COLO829 (cell line): ENCODE measurements at places on chromosomes 4 and X.

GRCh38 chr4:52545099-52546069 lies 113.7 kb downstream of the USP46 start:
- DNase-seq, result peak; percentile 90

DNA sequence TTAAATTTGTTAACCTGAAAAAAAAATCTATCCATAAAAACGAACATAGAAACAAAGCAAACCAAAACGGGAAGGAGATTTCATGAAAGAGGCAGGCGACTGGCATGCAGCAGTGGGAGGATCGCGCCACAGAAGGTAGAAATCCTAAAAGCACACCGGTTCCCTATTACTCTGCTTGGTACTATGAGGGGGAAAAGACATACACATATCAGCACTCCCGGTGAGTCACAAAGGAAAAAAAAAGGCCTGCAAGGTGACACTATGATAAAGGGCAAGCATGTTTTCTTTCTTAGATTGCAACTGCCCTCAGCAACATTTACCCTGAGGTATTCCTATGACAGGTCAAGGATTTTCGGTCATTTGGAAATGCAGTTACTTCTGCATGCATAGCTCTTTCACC lies 60.6 kb upstream of the NAP1L5 start:
- no peak for DNase-seq

GRCh38 chr4:64784125-64784524 lies 374.9 kb upstream of the TECRL start:
- no peak for DNase-seq

DNA sequence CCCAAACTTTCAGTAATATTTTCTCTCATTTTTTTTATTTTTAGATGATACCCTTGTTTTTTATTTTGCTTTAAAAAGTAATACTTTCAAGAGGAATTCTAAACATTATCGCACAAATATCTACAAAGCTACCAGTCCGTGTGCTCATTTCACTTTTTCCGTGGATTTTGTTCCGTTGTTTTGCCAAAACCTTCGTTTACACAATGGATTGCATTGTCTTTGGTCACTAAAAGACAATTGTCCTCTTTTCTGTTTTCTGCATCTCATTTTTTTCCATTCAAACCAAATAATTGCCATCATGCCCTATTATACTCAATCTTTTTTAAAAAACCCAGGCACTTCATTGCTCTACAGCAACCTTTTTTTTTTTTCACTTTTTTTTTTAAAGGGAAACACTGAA lies 214.9 kb downstream of the CXXC4 start:
- no peak for DNase-seq

- DNase-seq, result no peak
Measured at GRCh38 chr4:81589262-81589661, 117.6 kb upstream of the RASGEF1B start.

- no peak for DNase-seq
Measured at GRCh38 chr4:137414802-137415201, 117.5 kb downstream of the PCDH18 start.

DNA sequence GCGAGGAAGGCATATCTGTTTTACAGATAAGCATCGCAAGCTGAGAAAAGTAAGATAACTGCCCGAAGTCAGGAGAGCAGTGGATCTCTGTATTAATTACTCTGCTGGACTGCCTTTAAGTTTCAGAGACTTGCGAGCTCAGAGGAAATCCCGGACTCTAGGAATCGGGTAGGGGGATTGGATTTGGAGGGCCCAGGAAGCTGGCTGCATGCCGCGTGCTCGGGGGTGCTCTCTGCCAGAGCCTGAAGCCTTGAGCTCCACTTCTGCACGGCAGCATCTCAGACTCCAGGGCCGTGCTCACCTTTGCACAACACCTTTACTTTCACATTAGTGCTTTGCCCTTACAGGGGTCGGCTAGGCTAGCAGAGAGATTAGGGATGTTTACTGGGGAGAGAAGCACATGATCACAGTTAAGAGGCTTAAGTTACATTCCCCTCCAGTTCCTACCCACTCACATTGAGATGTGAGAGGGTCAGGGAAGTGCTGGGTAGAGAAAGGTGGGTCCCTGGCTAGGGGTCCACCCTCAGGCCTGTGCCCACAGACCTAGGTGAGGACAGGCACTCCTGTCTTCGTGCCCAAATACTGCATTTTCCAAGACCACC lies 57.0 kb downstream of the TRIML1 start:
- DNase-seq, result peak; percentile 29

DNA sequence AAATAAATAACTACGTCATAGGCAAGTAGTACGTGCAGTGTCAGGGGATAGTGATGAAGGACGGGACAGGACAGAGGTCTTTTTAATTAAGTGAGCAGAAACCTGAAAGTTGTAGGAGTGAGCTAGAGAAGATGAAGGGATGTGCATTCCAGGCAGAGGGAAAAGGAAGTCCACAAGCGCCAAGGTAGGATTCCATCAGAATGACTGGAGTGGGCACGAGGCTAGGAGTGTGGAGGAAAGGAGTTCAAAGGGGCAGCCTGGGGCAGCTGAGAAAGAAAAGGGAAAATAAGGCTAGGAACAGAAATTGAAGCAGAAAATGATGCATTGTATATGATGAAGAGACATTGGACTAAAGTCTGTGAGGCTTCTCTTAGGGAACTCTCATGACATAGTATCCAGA lies 192.2 kb upstream of the TLL1 start:
- no peak for DNase-seq

DNA sequence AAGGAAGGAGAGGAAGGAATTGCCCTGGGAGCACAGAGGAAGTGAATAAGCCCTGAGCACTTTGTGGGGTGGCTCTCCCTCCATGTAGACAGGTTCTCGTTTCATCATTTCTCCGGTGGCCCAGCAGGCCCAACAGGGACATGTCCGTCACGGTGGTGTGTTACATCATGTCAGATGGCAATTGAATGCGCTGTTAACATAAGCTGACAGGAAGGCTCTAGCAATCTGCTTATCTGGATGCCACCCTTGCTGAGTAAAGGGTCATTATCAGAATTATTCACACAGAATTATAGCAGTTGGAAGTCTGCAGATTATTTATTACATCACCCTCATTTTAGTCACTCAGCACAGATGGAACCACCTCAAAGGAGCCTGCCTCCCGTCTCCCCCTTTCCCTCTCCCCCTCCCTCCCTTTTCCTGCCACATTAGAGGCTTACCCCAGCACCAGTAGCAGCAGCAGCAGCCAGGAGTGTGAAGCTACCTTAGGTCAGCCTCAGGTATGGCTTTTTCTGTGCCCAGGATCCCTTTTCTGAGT lies 124.3 kb upstream of the TRIM2 start:
- DNase-seq, result no peak

- no peak for DNase-seq
Measured at GRCh38 chr4:141170671-141171070, 37.4 kb upstream of the RNF150 start.
